ENCODE measurements at places on chromosomes 11 and 22.

DNA sequence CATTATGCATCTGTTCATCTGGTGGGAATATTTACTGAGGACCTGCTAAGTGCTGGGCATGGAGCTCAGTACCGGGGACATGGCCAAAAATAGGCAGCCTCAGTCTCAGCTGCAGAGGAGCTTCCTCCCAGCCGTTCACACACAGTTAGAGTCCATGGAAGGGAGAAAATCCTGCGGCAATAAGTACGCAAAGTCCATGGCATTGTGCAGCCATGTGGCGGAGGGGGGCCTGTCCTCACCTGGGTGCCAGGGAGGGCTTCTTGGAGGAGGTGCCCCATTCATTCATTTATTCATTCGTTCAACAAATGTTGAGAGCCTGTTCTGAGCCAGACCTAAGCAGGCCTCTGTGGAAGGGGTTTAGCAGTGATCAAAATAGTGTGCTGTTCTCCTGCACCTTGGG, 59.3 kb upstream of the ANO1 start:
- DNase-seq, result no peak

- DNase-seq, result no peak
These were observed 123.8 kb upstream of the SORL1-AS1 start for GRCh38 chr11:121576531-121576930.

DNA sequence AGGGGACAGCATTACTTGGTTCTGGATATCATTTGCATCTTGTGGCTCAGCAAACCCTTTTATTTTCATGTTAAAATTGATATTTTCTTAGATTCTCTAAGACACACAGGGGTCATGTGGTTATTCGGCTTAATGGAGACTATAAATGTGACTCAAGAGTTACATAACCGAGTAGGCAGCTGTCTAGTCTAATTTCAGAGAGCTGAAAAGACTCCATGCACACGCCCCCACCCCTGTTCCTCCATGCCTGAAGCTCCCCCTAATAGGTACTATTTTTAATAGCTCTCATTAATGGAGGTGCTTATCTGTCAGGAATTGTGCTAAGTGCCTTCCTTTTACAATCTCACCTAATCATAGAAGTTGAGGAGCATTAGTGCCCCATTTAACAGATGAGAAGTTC, 189.2 kb upstream of the ARHGAP20 start:
- DNase-seq, result no peak

DNA sequence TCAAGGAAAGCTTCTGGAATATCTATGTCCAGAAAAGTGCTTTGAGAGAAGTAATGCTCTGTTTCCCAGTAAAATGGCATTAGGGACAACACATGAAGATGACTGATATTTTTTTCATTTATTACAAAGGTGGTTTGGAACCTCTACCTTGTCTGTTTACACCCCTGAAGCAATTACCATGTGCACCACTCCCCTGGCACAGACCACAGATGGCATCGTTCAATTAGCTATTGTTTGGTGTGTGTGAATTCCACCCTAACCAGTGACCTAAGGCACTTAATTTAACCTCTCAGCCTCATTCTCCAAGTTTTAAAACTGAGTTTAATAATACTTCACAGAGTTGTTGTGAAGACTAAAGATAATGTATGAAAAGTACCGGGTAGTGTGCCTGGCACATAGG, 127.6 kb upstream of the BMAL1 start:
- no peak for DNase-seq

GRCh38 chr11:123601136-123601535, 53.3 kb downstream of the SCN3B start:
- no peak for DNase-seq

DNA sequence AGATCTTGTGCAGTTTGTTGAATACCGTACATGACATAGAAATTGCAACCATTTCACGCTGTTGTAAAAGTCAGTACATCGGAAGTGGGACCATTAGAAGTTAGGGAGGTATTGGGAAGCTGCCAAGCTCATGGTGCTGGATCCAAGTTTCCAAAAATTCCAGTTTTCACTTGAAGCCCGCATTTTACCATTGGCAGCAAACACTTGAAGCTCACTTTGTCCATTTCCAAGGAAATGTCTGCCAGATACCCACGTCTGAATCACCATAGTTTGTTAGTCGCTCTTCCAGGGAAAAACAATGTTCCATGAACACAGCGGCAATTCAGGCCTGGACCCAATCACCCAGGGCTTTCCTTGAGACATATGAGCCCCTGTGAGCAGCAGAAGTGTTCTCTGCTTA, 22.6 kb upstream of the PARVB start:
- DNase-seq, result no peak

DNA sequence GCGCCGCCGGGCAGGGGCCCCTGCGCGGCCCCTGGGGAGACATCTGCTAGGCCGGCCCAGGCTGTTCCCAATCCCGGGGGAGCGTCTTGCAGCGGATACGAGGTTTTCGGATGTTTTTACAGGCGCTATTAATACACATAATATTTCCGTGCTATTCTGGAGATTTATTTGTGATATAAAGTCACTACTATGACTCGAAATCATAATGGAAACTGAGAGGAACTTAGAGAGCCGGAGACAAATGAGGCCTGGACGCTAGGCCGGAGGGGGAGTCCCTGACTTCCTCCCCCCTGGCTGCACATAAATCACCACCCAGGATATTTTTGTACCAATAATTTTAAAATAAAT, 91.7 kb upstream of the ANO1 start:
- DNase-seq, result no peak

- DNase-seq, result peak; percentile 47
These were observed 2.9 kb downstream of the KLHL35 start for GRCh38 chr11:75429902-75430713.

DNA sequence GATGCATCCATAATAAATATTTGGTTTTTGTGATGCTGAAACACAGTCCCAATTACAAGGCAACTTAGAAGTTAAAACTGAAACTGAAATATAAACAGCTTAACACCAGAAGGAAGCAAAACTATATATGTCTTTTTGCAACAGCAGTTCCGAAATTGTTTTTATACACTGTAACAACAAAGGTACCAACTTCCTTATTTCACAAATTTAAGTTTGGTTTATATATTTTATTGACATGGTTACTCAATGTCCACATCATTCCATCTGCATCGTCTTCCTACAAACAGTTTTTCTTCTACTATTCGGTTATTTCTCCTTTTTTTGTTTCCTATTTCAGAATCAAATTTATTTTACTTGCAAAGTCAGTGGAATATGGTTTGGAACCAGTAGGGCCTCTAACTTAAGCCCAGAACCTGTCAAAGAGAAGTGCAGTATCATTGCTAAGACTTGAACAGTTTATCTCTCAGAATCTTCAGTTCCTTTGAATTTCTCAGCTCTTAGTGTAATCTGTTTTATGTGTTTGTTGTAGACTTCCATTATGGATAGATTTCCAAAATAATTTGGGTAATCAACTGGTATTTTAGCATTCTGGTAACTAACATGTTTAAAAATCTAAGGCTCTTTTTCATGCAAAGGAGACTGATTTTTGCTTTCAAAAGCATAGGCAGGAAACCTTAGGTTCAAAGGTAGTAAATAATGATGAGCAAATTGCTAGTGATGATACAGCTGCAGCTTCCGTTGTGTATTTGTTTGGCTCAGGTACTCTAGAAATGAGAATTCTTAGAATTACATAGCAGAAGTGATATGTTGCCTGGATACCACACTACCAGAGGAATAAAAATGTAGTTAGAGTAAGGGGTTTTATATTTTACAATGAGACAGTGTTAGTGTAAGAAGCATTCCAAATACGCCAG, 8.2 kb upstream of the HSPA8 start:
- DNase-seq, result no peak

DNA sequence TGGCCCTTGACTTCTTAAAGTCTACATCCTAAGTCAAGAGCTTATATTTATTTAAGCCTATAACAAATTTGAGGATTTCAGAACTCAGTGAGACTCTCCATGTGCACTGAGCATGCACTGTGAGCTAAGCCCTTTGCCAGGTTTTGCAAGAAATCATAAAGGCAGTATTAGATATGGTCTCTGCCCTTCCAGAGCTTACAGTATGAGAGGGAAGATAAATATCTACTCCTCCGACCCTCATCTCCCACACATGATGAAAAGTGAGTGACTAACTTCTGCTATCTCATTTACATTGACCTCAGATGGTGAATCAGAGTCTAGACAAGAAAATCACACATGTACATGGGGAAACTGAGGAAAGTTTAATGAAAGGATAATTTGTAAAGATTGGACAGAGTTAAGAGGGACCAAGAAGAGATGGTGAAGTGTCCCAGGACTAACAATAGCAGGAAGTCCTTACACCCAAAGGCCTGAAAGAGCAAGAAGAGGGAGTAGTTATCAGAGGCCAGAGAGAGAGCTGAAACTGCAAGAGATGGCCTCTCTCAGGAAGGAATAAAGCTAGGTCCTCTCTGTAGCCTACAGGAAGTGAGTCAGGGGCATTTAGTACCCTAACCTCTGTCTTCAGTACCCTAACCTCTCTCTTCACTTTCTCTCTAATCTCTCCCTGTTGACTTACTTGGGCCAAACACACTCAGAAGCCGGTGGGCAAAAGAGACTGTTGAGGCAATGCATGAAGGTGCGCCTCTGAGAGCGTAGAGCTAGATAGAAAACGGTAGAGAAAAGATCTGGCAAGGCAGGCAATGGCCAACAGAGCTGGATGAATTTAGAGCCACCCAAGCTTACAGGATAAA, 23.0 kb upstream of the BLID start:
- no peak for DNase-seq

- DNase-seq, result no peak
These were observed 10.5 kb downstream of the GTPBP1 start for GRCh38 chr22:38716271-38716670.

DNA sequence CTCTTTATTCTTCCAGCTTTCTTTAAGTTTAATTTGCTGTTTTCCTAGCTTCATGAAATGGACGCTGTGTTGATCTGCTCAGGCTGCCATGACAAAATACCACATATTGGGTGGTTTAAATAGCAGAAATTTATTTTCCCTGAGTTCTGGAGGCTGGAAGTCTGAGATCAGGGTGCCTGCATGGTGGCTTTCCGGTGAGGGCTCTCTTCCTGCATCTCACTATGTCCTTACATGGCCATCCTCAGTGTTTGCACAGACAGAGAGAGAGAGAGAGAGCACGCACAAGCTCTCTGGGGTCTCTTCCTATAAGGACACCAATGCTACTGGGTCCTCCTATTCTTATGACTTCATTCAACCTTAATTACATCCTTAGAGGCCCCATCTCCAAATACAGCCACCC, 28.7 kb downstream of the MCAM start:
- no peak for DNase-seq

DNA sequence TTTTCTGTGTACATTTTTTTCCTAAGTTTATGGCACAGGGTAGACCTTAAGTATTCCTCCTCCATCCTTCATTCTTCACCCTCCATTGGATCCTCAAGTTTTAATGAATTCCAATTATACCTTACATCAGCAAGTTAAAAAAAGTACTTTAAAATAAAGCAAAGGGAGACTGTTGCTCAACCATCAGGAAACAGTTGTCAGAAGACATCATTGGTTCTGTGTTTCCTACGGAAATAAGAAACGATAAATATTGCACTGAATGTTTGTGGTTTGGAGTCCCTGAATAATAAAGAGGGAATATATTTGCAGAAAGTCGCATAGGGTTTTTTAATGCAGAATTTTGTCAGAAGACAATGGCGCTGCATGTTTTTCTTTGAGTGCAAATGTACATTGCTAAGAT, 28.1 kb upstream of the LDHA start:
- DNase-seq, result no peak

- DNase-seq, result no peak
These were observed 34.2 kb downstream of the DNHD1 start for GRCh38 chr11:6531267-6531752.

GRCh38 chr11:8368194-8368593, 104.5 kb upstream of the LMO1 start:
- no peak for DNase-seq

GRCh38 chr11:95521133-95521542, 268.4 kb downstream of the FAM76B start:
- DNase-seq, result no peak

DNA sequence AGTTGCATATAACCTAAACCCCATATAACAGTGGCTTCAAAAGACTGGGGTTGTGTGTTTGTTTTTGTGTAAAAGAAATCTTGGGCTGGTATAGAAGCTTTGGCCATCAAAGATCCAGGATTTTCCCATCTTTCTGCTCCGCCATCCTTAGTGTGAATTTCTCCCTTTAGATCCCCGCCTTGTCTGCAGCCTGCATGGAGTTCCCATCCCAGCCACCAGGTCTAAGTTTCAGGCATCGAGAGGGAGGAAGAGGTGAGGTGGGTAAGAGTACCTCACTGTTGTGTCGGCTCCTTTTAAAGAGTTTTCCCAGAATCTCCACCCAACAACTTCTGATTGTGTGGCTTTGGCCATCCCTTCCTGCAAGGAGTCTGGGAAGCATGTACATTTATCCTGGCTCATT, 195.5 kb upstream of the SORL1-AS1 start:
- DNase-seq, result no peak

DNA sequence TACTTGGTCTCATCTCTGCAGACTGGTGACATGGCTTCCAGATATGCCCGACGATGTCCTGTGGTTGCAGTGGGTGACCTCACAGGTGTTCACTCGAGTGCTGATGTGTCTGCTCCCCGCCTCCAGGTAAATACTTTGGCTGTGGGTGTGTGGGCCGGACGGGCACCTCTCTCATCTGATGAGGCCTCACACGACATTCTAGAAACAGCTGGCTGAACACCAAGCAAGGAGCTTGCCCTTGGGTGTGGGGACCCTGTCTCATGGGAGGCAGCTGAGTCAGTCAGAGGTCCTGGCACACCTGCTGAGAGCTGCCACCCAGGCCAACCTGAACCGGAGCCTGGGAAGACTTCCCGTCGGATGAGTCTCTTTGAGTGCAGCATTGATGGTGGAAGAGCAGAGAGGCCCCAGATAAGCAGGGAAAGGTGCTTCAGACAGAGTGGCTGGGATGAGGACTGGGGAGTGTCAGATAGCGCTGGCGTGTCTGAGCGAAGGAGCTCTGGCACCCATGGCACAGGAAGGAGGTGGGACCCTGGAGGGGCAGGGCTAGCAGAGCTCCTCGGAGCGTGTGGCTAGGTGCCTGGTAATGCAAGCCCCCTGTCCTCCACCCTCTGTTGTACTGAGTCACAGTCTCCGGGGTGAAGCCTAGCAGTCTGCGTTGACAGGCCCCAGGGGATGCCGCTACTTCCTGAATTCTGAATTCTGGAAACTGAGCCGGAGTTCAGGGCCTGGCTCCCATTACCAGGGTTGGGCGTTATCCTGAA, 10.4 kb upstream of the SAMM50 start:
- no peak for DNase-seq

DNA sequence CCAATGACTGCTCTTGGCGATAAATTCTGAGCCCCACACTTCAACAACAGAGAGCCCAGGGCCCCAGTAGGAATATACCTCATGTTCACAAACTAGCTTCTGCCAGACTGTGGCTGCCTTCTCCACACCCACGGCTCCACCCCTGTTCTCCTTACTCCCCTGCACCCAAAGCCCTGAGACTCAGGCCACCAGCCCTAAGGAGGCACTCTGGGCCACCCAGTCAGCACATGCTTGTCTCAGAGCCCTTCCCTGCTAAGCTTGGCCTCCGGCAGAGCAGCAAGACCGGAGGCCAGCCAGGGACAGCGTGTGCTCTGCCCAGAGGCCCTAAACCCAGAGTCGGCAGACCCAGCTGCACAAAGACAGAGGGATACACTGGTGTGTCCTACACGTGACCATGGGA, 27.9 kb downstream of the SPATA19 start:
- no peak for DNase-seq
